ENCODE measurements at places on chromosomes 5 and 9.

DNA sequence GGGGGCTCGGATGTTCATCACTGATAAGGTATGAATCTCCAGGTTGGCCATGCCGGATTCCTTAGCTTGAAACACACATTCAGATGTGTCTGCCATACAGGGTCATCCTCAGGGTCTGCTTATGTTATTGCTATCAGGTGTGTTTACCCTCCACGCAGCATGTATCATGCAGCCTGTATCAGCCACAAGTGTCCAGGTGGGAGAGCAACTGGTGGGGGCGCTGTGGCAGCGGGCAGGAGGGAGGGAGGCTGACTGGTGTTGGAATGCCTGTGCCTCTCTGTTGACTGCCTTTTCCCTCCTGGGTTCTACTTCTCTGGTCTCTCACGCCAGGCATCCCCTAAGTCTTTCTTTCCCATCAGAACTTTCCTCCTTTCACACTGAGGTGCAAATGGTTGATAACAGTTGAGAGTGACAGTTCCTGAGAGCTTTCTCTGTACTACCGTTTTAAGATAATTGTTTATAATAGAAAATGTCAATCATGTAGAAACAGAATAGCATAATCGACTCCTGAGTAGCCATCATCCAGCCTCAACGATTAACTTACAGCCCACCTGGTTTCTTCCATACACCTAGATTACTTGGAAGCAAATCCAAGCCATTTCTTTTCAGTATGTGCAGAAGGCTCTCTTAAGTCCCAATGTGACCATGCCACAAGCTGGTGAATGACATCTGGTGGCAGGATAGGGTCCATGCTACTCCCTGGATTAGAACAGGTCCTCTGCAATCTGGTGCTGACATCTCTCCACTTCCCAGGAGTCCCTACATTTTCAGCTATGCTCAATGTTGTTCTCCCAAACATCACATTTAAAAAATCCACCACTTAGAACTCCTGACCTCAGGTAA, 86.6 kb downstream of the ACER2 start:
- H3K4me3 ChIP-seq = no peak overlapping the region
- no peaks in the 10 kb centered on the region for H3K27me3 ChIP-seq
- H3K36me3 ChIP-seq = no peaks in the 10 kb centered on the region
- no peak for DNase-seq
- H3K4me1 ChIP-seq = peaks cover 7% of the 10 kb centered on the region

- peaks cover 7% of the 10 kb centered on the region for H3K27me3 ChIP-seq
- H3K27ac ChIP-seq = no peak overlapping the region
- DNase-seq = no peak
These were observed 4.3 kb upstream of the DRD1 start for GRCh38 chr5:175448276-175448675.

DNA sequence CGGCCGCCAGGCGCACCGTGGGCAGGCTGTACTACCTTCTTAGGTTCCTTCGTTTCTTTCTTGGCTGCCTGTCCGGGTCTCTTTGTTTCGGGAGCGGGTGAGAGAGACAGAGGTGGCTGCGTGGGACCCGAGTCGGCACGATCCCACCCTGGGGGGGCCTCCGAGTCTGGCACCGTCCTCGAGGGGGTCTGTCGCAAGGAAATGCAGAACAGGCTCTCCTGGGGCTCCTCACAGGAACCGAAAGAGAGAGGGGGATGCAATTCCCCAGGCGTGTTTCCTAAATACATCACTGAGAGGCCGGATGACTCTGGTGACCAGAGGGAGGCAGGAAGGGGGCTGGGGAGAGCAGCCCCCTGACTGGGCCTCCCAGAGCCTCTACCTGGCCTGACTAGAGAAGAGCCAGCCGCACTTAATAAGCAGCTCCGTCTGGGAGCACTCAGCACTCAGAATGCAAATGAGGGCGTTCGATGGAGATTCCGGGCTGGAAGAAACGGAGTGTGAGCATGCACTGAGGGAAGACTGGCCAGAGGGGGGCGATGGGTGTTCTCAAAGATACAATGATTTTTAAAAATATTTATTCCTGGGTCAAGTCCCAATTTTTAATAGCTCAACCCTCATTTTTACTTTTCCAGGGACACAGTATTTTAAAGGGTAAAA, 11.7 kb upstream of the INPP5E start:
- peaks cover 77% of the 10 kb centered on the region for H3K36me3 ChIP-seq
- DNase-seq = no peak
- no peaks in the 10 kb centered on the region for H3K27me3 ChIP-seq
- H3K4me3 ChIP-seq = no peak overlapping the region

- no peak for DNase-seq
- no peak overlapping the region for H3K4me3 ChIP-seq
- no peak overlapping the region for H3K27ac ChIP-seq
- H3K4me1 ChIP-seq = no peaks in the 10 kb centered on the region
- no peaks in the 10 kb centered on the region for H3K27me3 ChIP-seq
- H3K36me3 ChIP-seq = no peaks in the 10 kb centered on the region
These were observed 373.1 kb upstream of the WWC1 start for GRCh38 chr5:167918184-167918812.

DNA sequence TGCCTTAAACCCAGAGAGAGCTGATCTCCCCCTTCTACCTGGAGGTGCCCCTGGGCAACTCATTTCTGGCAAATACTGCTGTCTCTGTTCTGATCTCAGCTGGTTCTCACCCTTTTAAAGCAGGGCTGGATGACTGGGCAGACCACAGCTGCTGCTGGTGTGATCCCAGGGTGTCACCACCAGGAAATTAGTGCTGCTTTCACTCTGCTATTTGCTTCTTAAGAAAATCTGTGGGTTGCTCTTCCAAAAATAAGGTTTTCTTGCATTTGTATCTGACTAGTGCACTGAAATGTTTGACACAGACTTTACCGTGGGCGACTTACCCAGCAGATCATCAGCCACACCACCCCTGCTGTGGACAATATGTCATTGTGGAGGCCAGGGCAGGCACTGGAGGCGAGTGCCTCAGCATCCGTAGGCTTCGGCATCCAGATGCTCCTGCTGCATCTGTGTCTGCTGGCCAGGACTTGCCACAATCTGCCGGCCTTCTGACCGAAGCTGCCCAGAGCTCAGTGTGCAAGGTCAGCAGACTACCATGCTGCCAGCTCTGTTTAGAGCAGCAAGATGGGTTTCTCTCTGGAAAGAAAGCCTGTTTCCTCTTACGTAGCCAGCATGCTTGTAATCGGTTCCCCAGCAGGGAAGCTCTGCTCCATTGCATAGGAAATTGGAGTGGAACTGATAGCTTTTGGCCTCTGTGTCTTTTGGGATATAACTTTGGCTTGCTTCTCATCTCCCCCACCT, 13.6 kb downstream of the ARHGAP26 start:
- H3K27ac ChIP-seq = no peak overlapping the region
- H3K27me3 ChIP-seq = no peaks in the 10 kb centered on the region
- no peaks in the 10 kb centered on the region for H3K36me3 ChIP-seq
- H3K4me1 ChIP-seq = peaks cover 28% of the 10 kb centered on the region
- H3K4me3 ChIP-seq = no peak overlapping the region

DNA sequence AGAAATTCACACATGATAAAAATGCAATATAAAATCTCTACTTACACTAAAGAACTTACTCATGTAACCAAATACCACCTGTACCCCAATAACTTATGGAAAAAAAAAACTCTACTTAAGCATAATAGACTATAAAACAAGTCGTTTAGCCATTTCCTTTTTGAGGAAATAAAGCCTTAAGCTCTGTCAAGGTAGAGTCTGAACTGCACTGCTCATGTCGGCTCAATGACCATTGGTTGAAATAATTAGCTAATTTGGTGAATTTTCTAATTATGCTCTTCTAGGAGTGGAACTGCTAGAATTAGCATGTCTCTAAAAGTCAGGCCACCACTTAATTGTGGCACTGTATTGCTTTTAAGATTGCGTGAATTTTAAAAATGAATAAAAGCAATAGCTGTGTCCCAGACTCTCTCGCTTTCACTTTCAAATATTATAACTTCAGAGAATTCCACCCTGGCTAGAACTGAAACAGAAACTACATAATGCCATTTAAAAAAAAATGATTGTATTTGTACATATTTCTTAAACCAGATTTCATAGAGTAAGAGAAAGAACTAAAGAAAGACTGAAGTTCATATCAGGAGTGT, 113.0 kb upstream of the PCA3 start:
- no peaks in the 10 kb centered on the region for H3K27me3 ChIP-seq
- peaks cover 25% of the 10 kb centered on the region for H3K4me1 ChIP-seq
- no peaks in the 10 kb centered on the region for H3K36me3 ChIP-seq
- no peak overlapping the region for H3K27ac ChIP-seq
- DNase-seq = no peak

DNA sequence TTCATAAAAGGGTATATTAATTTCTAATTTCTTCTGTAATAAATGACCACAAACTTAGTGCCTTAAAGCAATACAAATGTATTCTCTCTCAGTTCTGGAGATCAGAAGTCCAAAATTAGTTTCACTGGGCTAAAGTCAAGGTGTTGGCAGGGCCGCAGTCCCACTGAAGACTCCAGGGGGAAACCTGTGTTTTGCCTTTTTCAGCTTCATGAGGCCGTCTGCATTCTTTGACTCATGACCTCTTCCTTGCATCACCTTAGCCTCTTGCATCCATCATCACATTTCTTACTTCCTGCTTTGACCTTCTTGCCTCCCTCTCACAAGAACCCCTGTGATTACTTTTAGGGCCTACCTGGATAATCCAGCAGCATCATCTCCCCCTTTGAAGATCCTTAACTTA, 42.0 kb upstream of the ALDH1B1 start:
- H3K27ac ChIP-seq = no peak overlapping the region
- H3K4me3 ChIP-seq = no peak overlapping the region
- H3K27me3 ChIP-seq = no peaks in the 10 kb centered on the region
- no peak for DNase-seq

GRCh38 chr5:128341056-128341455, 197.0 kb downstream of the FBN2 start:
- no peak overlapping the region for H3K27ac ChIP-seq
- H3K27me3 ChIP-seq = no peaks in the 10 kb centered on the region
- H3K4me1 ChIP-seq = no peaks in the 10 kb centered on the region
- no peaks in the 10 kb centered on the region for H3K36me3 ChIP-seq

DNA sequence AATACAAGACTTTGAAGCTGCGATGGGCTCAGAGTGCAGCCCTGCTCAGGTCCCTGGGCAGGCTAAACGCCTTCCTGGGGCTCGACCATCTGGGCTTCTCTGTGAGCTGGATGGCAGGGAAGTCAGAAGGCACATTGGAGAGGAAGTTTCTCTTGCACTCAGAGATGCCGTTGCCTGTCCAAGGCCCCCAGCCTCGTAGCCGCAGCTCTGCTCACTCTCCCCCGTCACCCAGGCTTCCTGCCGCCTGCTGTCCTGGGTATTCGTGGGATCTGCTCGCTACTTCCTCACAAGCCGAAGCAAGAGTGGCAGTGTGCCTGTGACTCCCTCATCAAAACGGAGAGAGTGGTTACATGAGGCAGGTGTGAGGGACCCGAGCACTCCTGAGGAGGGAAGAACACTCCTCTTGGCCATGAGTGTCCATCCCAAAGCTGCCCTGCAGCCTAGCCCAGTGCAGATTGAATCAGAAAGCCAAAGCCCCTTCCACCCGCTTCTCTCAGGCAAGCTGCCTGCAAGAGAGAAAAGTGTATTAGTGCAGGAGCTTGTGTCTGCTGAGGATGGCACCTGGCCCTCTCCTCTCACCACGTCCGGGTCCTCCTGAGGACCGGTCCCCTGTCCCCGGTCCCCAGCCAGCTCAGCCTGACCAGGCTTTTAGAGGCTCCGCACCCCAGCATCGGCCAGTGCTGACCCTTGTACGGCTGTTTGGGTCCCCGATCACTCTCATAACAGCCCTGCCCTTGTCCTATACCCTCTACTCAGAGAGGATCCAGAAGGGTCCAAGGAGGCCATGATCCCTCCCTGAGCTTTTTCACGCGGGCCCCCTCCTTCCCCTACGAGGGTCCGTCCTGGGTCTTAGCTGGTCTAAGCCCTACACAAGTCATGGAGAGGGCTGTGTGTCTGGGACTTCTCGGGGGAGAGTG, 7.3 kb downstream of the FCN2 start:
- H3K27ac ChIP-seq = no peak overlapping the region
- H3K36me3 ChIP-seq = no peaks in the 10 kb centered on the region
- H3K4me3 ChIP-seq = no peak overlapping the region
- H3K27me3 ChIP-seq = no peaks in the 10 kb centered on the region

- no peak overlapping the region for H3K27ac ChIP-seq
- H3K36me3 ChIP-seq = peaks cover 12% of the 10 kb centered on the region
- no peak overlapping the region for H3K4me3 ChIP-seq
- H3K27me3 ChIP-seq = no peaks in the 10 kb centered on the region
- no peaks in the 10 kb centered on the region for H3K4me1 ChIP-seq
These were observed 101.3 kb downstream of the PHF2 start for GRCh38 chr9:93677641-93678136.

Measured in CD4-positive, alpha-beta memory T cell (primary cell).